ENCODE measurements at places on chromosomes 3 and 15.

DNA sequence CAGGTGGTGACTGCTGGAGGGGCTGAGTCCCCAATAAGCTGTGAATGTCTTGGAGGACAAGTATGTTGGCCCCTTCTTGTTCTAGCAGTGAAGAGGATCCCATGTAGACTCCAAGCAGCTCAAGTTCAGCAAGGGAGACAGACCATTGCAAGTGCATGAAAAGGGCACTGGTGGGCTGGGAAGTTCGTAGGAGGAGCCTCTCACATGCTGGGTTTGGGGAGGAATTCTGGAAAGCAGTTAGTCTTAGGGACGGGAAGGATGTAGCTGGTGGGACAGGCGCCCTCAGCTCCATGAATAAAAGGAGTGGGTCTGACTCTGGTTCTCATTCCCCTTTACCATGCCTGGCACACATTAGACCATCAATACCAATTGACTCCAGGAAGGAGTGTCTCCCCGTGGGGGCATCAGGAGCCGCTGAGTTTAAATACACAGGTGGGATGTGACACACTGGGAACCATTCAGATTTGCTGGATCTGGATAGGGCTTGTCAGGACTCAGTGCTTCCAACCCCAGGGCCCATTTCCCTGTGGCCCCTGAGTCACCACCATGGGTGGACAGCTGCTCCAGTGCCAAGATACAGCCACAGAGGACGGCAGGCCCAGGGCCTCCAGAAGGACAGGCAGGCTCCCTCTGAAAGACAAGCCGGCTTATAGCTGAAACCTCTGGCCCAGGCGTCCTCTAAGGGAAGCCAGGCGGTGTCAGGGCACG lies 552 bp upstream of the XYLB start:
- DNase-seq = no peak

GRCh38 chr15:88209111-88209510 lies 47.4 kb downstream of the NTRK3 start:
- DNase-seq = no peak

- DNase-seq = no peak
These were observed 208.5 kb upstream of the MRPL3 start for GRCh38 chr3:131711114-131711768.

GRCh38 chr3:122668930-122669730 lies 11.5 kb upstream of the PARP14 start:
- DNase-seq = no peak

DNA sequence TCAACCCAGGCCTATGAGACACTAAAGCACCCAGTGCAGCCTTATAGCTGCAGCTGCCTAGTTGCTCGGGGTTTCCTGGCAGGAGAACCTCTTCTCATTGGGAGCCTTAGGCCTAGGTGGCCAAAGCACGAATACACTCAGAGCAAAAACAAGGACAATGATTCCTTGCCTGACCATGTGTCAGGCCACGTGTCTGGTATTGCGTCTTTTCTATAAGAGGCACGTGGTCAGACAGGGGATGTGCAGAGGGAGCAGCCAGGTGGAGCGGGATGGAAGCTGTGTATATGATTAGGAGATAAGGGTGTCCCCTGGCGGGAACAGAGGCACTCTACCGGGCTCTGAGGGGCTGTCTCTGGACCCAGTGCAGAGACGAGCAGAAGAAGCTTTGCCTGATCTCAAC lies 26.4 kb downstream of the SLC22A14 start:
- no peak for DNase-seq

DNA sequence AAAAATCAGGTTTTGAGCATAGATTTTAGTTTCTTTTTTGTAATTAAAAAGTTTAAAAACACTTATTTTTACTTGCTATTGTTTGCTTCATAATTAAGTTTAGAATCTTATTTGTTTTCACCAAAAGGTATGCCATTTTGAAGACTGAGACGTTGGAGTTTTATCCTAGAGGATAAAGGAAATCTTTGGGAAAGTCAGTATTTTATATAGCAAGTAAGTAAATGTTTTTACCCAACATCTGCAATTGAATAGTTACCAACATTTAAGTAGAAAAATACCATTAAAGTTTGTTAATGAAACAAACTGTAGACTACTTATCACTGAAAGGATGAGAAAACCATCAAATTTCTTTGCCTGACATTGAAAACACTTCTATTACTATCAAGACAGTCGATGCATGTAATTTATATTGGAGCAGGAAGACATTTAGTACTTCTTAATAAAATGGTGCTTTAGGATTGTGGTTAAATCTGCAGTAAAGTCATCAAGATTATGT lies 14.0 kb upstream of the CHD2 start:
- DNase-seq = no peak

DNA sequence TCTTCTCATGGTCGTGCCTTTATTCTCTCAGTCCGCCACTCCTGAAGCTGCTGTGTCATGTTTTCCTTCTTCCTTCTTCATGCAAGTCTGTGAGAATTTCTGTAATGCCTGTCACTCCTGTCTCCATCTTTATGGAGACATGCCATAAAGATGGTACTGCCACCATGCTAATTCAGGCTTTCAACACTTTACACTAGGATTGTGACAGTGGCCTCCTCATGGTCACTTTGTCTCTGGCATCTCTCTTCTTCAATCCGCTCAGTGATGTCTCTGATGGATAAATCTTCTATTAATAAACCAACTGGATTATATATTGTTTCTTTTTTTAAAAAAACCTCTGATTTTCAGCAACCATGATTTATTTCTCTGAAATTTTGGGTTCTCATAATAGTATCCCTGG lies 18.1 kb downstream of the PPM1L start:
- DNase-seq = no peak

GRCh38 chr3:16350597-16351318 lies 85.7 kb downstream of the OXNAD1 start:
- DNase-seq = no peak

GRCh38 chr3:177169936-177170722 lies 27.2 kb downstream of the TBL1XR1 start:
- DNase-seq = no peak
